ENCODE measurements at places on chromosomes 12 and 14.

DNA sequence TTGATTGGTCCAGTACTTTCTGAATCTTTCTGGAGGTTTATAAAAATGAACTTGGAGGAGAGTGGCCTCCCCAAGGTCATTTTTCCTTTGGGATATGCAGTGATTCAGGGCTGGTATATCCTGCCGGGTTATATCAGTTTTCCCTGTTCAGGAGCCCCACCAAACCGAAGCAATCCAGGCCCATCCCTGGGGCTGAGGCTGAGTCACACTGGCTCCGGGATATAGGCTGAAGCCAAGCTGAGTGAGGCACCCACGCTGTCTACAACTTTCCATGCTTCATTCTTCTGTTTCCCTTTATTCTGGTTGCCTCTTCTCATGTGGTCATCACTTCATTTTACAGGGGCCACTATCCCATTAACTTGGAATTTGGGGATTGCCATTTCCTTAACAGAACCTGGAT lies 3.4 kb downstream of the SSPN start:
- no peak for DNase-seq
- no peak overlapping the region for H3K4me3 ChIP-seq
- no peaks in the 10 kb centered on the region for H3K36me3 ChIP-seq

GRCh38 chr14:37275963-37276362 lies 78.2 kb downstream of the MIPOL1 start:
- no peaks in the 10 kb centered on the region for H3K4me1 ChIP-seq
- no peak overlapping the region for H3K27ac ChIP-seq
- no peak for DNase-seq
- no peaks in the 10 kb centered on the region for H3K36me3 ChIP-seq
- no peaks in the 10 kb centered on the region for H3K27me3 ChIP-seq
- H3K4me3 ChIP-seq = no peak overlapping the region

- H3K27ac ChIP-seq = no peak overlapping the region
- H3K4me3 ChIP-seq = no peak overlapping the region
- no peaks in the 10 kb centered on the region for H3K36me3 ChIP-seq
- H3K4me1 ChIP-seq = no peaks in the 10 kb centered on the region
- H3K27me3 ChIP-seq = no peaks in the 10 kb centered on the region
Measured at GRCh38 chr12:93358058-93358457, 19.7 kb upstream of the NUDT4 start.

DNA sequence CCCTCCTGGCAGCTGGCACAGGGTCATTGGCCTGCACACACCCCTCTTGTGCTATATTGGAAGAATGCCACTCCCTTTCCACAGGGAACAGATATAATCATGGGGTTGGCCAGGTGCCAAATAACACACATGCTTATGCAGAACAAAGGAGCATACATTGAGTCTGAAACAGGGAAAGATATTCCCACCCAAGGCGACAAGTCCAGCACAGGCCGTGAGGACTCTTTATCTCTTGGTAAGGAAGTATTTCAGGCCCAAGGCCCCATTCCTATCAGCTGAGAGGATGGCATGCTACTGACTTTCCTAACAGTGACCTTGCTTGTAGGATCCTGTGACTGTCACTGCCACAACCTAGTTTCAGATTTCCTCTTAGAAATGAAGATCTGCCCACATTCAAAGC lies 59.0 kb upstream of the STXBP6 start:
- H3K36me3 ChIP-seq = no peaks in the 10 kb centered on the region
- peaks cover 3% of the 10 kb centered on the region for H3K4me1 ChIP-seq
- H3K27me3 ChIP-seq = no peaks in the 10 kb centered on the region
- no peak overlapping the region for H3K4me3 ChIP-seq

GRCh38 chr12:89765959-89766824 lies 57.6 kb upstream of the ATP2B1 start:
- H3K4me3 ChIP-seq = no peak overlapping the region
- no peak overlapping the region for H3K27ac ChIP-seq
- H3K36me3 ChIP-seq = no peaks in the 10 kb centered on the region

GRCh38 chr12:129036135-129036534 lies 182.9 kb downstream of the GLT1D1 start:
- H3K4me3 ChIP-seq = no peak overlapping the region
- H3K27me3 ChIP-seq = no peaks in the 10 kb centered on the region
- no peak for DNase-seq

DNA sequence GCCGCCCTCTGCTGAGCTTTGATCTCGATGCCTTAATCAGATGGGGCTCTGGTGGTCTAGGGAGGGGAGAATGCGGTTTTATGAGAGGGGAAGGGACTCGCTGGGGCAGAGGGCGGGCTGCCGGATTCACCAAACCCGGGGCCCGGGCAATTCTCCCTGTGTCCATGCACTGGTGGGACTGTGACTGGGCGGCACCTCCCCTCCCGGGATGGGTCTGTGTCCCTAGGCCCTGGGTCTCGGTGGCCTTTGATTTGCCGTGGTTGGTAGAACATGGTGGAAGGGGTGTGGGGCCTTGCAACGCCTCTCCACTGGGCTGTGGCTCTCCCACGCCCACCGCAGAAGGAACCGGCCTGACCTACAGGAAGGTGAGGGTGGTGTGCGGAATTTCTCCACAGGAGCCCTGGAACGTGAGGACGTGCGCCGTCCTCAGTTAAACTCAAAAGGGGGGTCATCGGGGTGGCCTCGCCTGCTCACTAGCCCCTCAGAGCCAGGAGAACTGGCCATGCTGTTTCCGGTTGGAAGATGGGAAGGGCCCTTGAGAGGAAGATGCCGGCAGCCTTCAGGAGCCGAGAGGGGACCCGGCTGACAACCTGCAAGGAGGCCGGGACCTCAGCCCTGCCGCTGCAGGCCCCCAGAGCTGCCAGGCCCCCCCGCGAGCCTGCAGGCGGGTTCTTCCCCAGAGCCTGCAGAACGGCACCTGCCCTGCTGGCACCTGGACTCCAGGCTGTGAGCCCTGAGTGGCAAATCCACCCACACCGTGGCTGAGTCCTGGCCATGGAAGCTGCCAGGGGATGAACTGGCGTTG lies 43.6 kb downstream of the NOC4L start:
- H3K27ac ChIP-seq = no peak overlapping the region
- H3K27me3 ChIP-seq = peaks cover 85% of the 10 kb centered on the region
- H3K36me3 ChIP-seq = no peaks in the 10 kb centered on the region
- no peak for DNase-seq
- H3K4me3 ChIP-seq = no peak overlapping the region

DNA sequence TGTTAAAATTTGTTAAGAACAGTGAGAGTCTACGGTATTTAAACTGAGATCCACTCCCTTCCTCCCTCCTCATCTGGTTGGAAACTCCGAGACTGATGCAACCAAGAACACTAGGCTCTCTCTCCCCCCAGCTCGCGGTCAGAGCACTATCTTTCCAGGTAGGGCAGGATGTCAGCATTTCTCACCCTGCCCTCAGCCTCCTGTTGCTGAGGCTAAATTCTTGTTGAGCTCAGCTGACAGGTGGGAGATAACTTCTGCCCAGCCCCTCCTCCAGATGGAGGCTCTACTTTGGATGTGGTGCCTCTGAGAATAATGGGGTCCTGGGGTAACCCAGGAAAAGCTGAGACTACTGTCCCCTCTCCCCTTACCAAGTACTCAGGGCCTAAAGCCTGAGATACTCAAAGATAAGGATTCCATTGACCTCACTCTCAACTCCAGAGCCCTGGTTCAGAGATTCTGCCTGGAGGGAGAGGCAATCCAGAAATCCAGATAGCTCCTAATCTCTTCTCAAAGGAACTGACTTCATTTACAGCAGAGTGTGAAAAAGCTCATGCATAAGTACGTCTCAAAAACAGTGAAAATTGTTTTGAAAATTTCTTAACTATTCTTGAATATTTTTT lies 110.1 kb downstream of the EML5 start:
- no peak for DNase-seq
- no peaks in the 10 kb centered on the region for H3K36me3 ChIP-seq
- H3K4me3 ChIP-seq = no peak overlapping the region
- H3K4me1 ChIP-seq = no peaks in the 10 kb centered on the region
- H3K27me3 ChIP-seq = no peaks in the 10 kb centered on the region
- H3K27ac ChIP-seq = no peak overlapping the region

GRCh38 chr12:24467226-24467625 lies 481.7 kb downstream of the BCAT1 start:
- no peak overlapping the region for H3K27ac ChIP-seq
- H3K27me3 ChIP-seq = no peaks in the 10 kb centered on the region
- peaks cover 6% of the 10 kb centered on the region for H3K36me3 ChIP-seq
- DNase-seq = no peak
- H3K4me1 ChIP-seq = no peaks in the 10 kb centered on the region

- no peaks in the 10 kb centered on the region for H3K27me3 ChIP-seq
- DNase-seq = no peak
- H3K4me3 ChIP-seq = no peak overlapping the region
- no peaks in the 10 kb centered on the region for H3K36me3 ChIP-seq
Measured at GRCh38 chr14:35999294-35999693, 173.2 kb downstream of the BRMS1L start.

Data from neuronal stem cell (in vitro differentiated cells).